NCI-H82 (cell line): ENCODE measurements at places on chromosomes 16 and 17.

- DNase-seq, result no peak
Observed at GRCh38 chr17:78450696-78451345, 72.4 kb downstream of the PGS1 start.

GRCh38 chr16:57848181-57848580 lies 45.9 kb upstream of the KIFC3 start:
- no peak for DNase-seq

GRCh38 chr16:70295634-70296033 lies 3.4 kb upstream of the DDX19B start:
- no peak for DNase-seq

GRCh38 chr16:51592001-51592501 lies 441.0 kb upstream of the SALL1 start:
- no peak for DNase-seq

- no peak for DNase-seq
Observed at GRCh38 chr16:53664724-53665345, 38.8 kb downstream of the RPGRIP1L start.

GRCh38 chr17:4739122-4740024 lies at the start of the genes CXCL16 and ZMYND15:
Gene CXCL16, minus strand, starts transcription at chr17:4739928. Its CDS starts 589 bp downstream, at chr17:4739339.
Gene ZMYND15, plus strand, starts transcription at chr17:4739833. Its CDS starts 716 bp downstream, at chr17:4740549.
- no peak for DNase-seq

DNA sequence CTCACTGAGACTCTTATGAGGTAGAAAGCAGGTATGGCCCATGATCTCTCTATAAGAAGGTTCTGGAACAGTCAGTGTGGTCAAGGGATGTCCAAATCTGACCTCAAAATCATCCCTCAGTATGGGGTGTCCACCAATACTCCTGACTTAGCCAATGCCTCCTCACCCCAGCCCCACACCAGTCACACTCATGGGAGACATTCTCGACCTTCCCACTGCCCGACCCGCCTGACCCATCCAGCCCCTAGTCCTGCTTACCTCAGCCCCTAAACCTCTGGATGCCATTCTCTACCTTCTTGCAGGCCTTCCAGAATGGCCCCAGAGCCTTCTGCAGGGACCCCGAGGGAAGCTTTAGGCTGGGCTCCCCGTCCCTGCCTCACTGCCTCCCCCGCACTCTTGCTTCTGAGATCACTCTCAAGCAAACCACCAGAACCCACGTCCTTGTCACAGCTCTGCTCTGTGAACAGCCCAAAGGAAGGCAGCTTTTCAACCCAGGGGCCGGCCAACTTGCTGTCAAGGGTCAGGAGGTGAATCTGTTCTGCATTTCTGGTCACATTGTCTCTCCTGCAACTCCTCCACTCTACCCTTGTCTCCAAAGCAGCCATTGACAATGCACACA lies 44.9 kb upstream of the RBFOX3 start:
- no peak for DNase-seq

GRCh38 chr16:89315271-89315670 lies 97.8 kb downstream of the ZNF778 start:
- no peak for DNase-seq

GRCh38 chr17:57864273-57864672 lies 14.4 kb upstream of the MRPS23 start:
- no peak for DNase-seq

- no peak for DNase-seq
Observed at GRCh38 chr16:1651094-1651973, 26.7 kb upstream of the JPT2 start.

DNA sequence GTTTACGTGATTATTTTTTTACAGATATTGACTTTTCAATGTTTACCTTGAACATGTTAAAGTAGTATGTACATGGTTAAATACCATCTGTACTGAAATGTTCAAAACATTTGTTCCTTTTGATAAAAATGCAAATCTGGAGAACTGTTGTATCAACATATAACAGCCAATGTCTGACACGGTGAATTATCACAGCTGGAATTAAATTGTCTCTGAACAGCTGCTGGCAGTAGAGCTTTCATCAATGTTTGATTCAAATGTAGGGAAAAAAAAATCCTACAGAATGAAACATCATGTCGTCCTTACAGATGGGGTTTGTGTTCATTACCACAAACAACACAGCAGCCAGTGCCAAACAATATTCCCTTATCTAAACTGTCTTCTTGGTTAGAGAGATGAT lies 79.9 kb downstream of the TOX3 start:
- no peak for DNase-seq

- DNase-seq, result no peak
Observed at GRCh38 chr16:55552621-55553020, 13.9 kb upstream of the CAPNS2 start.
